ENCODE measurements at places on chromosomes 2 and 18. TPM values are rescaled to one million over a fixed set of nuclear protein-coding genes. Genes with fewer than 3 reads are reported as not detected.

Gene MARCHF4
- 19.2 TPM for total RNA-seq

Gene SGO2
- total RNA-seq: 3.7 TPM

Gene GTF2A1L
- 1.7 TPM for total RNA-seq

Gene GNAL
- total RNA-seq: 80.6 TPM

Gene MFF
- 81.9 TPM for total RNA-seq

Gene DUSP2
- total RNA-seq: 4.2 TPM

Gene L3MBTL4
- total RNA-seq: 19.7 TPM

Gene RAX
- not detected for total RNA-seq

Gene MC2R
- not detected for total RNA-seq
